SIG-M5 (cell line): ENCODE measurements at places on chromosomes 4 and X.

DNA sequence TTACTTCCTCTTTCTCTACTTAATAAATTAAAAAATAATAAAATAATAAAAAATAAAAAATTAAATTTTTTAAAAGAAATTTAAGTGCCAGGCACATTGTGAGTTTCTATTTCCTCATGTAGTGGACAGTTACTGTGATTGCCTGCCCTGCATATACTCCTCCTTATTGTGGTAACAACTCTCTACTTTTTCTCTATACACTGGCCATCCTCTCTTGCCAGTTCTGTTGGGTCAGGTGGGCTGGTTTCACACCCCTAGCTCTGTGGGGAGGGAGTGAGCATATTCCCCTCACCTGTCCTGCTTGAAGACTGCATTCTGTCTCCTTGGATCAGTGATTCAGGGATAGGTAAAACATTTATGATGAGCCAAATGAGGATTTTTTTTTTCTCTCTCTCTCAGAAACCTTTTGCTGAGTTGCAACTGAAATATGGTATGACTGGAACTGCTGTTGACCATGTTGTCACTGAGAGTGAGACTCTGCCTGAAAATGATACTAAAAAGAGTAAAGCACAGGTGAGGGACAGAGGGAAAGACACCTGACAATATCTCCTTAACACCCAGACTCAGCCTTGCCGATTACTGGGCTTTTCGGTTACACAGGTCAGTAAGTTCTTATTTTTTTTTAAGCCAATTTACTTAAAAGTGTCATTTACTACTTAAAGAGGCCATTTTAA lies 37.2 kb downstream of the CXXC4 start:
- DNase-seq, result no peak

- no peak for DNase-seq
Measured at GRCh38 chr4:6794189-6794588, 11.7 kb downstream of the KIAA0232 start.

DNA sequence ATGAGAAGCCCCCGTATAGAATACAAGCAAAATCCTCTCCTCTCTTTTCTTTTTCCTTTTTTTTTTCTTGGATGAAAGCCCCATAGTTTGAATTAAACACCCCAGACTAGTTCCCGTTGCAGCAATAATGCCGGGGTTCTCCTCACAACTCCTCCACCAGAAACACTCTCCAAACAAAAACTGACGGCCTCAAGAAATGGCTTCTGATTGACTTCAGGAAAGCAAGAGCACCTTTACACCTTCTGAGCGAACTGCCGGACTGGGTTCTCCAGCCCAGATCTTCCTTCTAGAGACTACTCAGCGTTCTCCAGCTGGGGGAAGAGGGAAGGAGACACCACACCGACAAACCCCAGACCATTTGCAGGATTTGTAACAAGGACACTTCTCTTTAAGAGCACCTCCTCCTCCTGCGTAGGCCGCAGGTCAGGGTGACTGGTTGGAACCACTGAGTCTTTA lies 4.0 kb downstream of the HAND2 start:
- DNase-seq, result no peak

- no peak for DNase-seq
Measured at GRCh38 chrX:15465896-15466651, 27.1 kb downstream of the PIR start.

- no peak for DNase-seq
Measured at GRCh38 chr4:102981005-102981404, 38.5 kb downstream of the SLC9B1 start.

DNA sequence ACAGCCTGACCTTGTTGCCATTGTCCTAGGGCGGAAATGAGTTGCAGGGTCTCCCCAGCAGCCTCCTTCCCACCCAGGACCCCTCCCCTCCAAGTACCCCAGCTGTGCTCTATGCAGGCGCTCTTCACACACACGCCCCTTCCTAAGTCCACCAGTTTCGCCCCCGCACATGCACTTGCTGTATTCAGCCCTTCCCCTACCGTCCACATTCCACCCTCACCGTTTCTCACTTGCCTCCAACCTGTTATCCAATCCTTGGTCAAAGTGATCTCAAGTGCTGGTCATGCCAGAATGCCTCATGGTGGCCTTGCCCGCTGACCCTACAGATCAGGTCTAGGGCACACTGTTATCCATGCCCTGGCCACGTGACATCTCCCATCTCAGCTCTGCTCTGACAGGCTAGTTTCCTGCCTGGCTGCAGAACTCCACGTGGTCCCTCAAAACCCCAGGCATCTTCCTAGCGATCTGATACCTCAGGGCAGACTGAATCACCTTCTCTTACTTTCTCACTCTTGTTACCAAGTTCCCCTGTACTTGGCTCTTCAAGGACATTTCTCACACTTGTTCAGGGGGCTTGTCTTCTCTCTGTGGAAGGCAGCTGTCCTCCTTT lies 39.7 kb downstream of the NSG1 start:
- DNase-seq, result no peak

- DNase-seq, result no peak
Measured at GRCh38 chrX:45806410-45807121, 605.9 kb upstream of the DIPK2B start.

- DNase-seq, result no peak
Measured at GRCh38 chrX:153620576-153620975, 21.6 kb upstream of the CCNQ start.

DNA sequence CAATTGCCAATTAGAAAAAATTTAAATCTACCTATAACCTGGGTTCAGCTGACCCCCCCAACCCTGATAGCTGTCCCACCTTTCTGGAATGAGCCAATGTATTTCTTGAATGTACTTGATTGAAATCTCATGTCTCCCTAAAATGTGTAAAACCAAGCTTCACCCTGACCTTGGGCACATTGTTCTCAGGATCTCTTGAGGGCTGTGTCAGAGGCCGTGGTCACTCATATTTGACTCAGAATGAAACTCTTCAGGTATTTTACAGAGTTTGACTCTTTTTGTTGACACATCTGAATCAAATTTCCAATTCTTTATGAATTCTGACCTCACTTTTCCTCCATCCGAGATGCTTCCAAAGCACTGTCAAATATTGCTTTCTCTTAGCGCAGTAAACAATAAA lies 115.3 kb upstream of the BEND4 start:
- no peak for DNase-seq

DNA sequence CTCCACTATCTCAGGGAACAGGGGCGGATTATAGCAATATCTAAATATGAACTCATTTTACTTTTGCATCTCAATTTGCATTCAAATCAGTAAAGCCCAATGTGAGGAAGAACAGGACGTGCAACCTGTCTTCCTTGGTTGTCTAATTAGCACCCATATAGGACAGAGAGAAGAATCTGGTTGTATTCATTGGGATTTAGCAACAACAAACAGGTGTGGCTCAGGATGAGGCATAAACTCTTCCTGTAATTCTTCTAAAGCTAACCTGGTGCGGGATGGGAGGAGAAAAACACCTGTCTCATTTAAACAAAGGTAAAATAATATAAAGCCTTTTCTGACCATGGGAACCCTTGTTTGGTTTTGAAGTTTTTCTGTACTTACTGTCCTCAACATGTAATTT lies 22.2 kb downstream of the TMPRSS11A start:
- DNase-seq, result no peak

DNA sequence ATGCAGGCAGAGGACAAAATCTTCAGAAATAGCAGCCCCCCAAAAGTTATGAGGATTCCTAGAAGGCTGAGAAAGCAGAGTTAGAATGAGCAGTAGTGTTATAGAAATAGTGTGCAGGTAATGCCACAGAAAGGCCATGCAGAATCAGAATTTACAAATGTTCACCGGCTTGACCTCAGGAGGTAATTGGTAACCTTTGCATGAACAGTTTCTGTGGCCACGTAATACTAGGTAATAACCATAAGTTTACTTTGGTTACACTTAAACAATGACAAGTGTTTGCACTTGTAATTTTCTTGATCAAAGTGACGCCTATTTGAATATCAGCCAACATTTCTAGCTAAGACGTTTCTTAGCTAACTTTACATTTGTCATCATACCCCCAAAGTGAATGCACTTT lies 393.6 kb downstream of the GPAT3 start:
- no peak for DNase-seq

GRCh38 chrX:85213792-85214530 lies 29.6 kb downstream of the SATL1 start:
- DNase-seq, result no peak

- no peak for DNase-seq
Measured at GRCh38 chr4:156762851-156763250, 208.7 kb downstream of the PDGFC start.

- no peak for DNase-seq
Measured at GRCh38 chr4:41613386-41613785, 75.4 kb downstream of the LIMCH1 start.

DNA sequence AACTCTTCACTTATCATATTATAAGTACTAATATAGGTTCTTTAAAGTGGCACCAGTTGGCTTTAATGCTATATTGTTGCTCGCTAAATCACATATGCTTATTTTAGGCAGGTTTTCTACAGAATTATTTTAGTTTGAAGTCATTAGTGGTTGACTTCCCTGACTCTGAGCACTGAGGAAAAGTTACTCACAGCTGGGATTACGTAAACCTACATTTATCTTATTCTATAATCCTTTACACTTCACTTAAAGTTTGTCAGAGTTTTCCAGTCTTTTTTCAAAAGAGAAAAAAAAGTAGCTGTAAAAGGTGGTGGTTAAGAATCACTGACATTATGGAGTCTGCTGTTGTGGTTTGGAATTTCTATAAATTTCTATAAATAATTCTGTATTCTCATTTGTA lies 5.8 kb downstream of the UGT2B4 start:
- DNase-seq, result no peak

DNA sequence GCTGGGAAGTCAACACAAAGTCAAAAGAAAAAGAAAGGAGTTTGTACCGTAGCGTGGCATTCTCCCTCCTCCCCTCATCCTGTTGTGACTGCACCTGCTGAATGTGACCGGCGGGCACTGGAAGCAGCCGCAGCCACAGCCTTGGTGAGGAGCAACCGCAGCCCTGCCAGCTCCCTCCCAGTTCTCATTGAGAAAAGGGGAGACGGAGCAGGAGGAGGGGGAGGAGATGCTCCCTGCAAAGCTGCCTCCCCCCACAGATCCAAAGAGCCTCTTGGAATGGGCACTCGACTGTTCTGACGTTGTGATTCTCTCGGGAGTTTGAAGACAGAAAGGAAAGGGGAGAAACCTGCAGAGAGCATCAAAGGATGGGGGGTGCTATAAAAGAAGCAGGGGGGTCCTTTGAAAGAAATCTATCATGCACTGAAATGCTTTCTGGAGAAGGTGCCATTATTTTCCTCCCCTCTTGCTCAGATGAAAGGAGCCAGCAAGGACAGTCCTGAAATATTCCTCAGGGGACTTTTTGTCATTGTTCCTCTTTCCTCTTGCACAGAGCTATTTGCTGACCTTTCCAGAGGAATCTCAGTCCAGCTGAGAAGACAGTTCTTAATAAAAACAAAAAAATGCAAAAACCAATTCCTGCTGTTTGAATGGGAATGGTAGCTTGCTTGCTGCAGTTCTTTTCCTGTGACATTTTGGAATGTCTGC lies 429.7 kb downstream of the MAPK10 start:
- no peak for DNase-seq

DNA sequence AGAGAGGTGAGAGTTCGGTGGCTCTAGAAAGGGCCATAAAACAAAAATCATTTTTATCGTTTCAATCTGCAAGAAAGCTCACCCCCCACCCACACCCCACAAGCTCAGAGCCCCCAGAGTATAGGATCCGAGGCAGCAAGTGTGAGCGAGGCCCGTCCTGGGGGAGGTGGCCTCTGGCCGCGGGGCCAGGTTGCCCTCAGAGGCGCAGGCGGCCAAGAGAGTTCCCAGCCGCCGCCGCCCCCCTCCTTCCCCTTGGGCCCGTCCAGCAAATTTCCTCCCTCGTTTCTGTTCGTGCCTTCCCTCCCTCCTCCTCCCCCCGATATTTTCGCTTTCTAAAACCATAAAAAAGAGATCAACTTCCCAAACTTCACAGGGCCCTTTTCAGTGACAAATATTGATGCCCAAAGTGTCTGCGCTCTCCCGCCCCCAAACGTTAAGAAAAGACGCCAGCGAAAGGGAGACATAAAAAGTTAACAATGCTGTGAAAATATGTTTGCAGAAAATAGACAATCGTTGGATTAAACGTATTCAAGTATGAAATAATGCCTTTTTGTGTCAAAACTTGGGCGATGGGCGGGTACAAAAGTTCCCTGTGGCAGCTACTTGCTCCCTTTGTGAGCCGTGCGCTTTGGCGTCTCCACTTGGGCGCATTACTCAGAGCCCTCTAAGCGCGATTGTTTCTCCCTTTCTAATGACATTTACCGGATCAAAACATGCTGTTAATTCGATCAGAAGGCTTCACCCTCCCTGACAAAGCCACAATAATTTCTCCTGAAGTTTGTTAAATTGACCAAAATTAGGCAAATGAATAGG lies 1.1 kb upstream of the HELT start:
- DNase-seq, result no peak

DNA sequence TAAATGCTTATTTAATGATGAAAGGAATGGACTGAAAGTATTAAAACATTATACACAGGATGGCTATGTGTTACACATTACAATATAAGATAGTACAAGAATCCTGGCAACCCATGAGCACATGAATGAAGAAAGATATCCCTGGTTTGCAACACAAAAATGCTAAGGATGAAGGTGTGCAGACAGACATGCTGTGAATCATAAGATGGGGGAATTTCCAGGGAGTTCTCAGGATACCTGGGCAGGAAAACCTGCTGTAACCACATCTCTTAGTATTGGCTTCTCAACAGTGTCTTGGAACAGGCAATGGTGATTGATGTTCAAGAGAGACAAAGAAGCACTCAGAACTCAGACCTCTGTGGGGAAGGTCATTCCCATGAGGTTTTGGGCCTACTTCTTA lies 23.9 kb upstream of the ANOS1 start:
- DNase-seq, result no peak

GRCh38 chrX:110062919-110063318 lies 60.0 kb downstream of the TMEM164 start:
- no peak for DNase-seq

DNA sequence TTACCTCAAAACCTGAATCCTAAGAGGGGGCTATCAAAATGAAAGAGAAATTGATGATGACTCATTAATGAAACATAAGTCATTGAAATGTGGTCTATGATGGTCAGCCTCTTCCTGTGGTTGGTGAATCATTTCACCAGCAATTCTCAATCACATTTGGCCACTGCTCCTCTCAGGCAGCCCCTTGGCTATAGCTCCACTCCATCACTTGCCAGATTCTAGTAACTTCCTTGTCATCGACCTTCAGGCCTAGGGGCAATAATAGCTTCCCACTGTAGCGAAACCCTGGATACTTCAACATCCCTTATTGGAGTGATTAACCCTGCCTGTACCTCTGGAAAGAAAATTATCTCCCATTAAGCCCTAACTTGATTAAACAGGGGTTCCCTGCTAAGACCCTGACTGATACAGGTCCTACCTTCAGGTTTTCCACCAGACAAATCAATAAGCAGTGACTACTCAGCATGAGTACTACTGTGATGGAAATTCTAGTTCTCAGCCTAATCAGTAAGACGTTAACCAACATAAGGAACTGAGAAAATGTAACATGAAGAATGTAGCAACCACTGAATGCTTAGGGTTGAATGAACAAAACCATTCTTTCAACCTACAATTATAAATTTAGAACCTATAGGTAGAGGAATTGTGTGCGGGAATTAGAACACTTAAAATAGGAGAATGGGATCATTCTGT lies 30.4 kb downstream of the ADH7 start:
- no peak for DNase-seq

- DNase-seq, result no peak
Measured at GRCh38 chr4:109506890-109507289, 53.2 kb upstream of the MCUB start.

GRCh38 chrX:151789179-151789800 lies 54.7 kb downstream of the CNGA2 start:
- no peak for DNase-seq
